Activated CD4-positive, alpha-beta T cell treated with anti-CD3 and anti-CD28 coated beads, Interleukin-2, Interleukin-6, amounts not matched to agents 100 ng/mL and 50 ng/mL, durations not matched to agents 16 hours and 8 hours (primary cell): ENCODE measurements at places on chromosomes 1 and 21.
A peak's percentile ranks its signal among the peaks of the same experiment; 100 is the strongest.

- DNase-seq = no peak
These were observed 3.6 kb downstream of the CTNNBIP1 start for GRCh38 chr1:9906466-9906865.

DNA sequence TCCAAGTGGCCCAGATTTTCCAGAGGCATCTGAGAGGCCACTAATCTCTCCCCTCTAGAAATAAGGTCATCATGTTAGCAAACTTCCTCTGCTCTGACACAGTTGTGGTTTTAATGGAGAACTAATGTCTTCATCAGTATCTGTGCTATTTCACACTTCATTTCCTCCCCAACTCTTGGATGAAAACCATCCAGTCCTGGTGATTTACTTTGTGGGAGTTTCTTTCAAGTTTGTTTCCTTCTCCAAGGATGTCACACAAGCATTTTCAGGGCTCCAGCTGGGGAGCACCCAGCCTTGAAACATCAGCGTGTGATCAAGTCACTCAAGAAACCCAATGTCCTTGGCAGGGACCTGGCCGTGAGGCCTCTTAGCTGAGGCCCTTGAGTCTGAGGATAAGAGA lies 38.8 kb downstream of the TBX15 start:
- DNase-seq = no peak

- no peak for DNase-seq
These were observed 18.3 kb downstream of the METTL18 start for GRCh38 chr1:169776440-169776839.

GRCh38 chr1:106747232-106747631 lies 309.2 kb upstream of the PRMT6 start:
- no peak for DNase-seq

- DNase-seq = no peak
These were observed 32.5 kb downstream of the WNT3A start for GRCh38 chr1:228039006-228039903.

- DNase-seq = no peak
These were observed 6.3 kb upstream of the PLD5 start for GRCh38 chr1:242530761-242531160.

GRCh38 chr1:3551711-3552110 lies 59.6 kb downstream of the MEGF6 start:
- no peak for DNase-seq

- no peak for DNase-seq
These were observed 36.8 kb upstream of the SFPQ start for GRCh38 chr1:35229587-35230360.

GRCh38 chr1:3746389-3746829 lies 5.8 kb upstream of the CCDC27 start:
- DNase-seq = no peak

- no peak for DNase-seq
These were observed 63.0 kb downstream of the RHBG start for GRCh38 chr1:156431769-156432668.

- DNase-seq = no peak
These were observed 39.5 kb upstream of the FAM20B start for GRCh38 chr1:178986204-178986603.

GRCh38 chr1:196774603-196775002 lies at the start of gene CFHR3:
CFHR3 (plus strand) TSS chr1:196774840; CDS start chr1:196774887, 47 bp downstream.
- DNase-seq = no peak

GRCh38 chr21:39453571-39454179 lies 1.9 kb downstream of the SH3BGR start:
- no peak for DNase-seq

DNA sequence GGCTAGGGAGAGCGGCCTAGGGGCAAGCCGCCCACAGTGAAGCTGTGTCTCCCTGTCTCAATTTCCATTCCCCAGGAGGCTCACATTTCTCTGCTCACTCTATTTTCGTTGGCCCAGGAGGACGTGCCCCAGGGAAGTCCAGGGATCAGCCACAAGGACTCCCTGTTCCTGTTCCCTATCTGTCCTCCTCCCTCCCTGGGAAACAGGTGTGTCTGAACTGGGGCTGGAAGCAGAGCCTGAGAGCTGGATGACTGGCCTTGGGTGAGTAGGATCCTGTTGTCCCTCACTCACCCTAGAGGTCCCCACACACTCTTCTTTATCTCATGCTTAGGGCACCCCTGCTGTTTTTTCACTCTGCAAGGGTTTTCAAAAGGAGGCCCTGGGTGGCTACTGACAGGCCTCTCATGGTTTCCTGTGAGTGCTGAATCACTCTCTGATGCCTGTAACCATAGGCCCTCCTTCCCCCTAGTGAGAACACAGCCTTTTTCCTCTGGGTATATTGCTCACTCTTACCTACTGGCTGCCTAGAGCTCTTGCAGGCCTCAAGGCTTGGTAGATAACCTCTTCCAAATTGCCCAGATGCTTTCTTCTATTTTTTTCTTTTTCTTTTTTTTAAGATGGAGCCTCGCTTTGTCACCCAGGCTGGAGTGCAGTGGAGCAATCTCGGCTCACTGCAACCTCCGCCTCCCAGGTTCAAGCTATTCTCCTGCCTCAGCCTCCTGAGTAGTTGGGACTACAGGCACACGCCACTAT lies 3.3 kb upstream of the UTP11 start:
- DNase-seq = peak; percentile 79

GRCh38 chr1:82962658-82963057 lies 1036.3 kb downstream of the TTLL7 start:
- no peak for DNase-seq

DNA sequence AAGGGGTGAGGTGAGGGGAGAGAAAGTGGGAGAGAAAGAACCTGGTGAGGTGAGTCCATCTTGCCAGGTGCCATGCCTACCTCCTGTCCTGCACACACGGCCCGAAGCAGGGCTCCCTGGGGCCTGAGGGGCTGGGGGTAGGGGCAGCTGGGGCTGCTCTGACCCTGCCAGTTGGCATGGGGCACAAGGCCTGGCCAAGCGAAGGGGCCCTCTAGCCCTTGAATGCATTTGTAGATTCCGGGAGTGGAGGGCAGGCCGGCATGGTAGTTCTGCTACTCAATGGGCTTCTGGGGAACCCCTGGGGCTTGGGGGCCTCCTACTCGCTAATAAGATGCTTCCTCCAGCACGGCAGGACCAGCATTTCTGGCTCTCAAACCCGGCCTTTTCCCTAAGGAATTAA lies 3.6 kb upstream of the PRDM16 start:
- no peak for DNase-seq

DNA sequence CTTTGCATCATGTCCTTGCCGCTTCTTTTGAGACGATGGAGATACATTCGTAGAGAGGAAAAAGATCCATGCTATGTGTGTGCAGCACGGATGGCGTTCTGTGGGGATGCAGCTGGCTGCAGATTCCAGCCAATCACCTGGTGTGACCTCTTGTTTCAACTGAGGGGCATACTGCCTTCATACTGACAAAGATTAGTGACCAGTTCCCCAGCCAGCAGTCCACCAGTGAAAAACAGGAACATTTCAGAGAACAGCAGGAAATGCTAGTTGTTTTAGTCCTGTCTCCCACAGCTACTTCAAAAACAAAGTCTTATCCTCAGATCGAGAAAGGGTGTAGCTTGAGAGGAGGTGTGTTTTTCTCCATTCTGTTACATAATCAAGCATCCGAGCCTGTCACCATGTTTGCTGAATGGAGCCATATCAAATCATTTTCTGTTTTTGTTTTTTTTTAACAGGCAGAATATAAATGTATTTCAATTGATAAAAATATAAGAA lies 255.7 kb upstream of the FMN2 start:
- DNase-seq = no peak

DNA sequence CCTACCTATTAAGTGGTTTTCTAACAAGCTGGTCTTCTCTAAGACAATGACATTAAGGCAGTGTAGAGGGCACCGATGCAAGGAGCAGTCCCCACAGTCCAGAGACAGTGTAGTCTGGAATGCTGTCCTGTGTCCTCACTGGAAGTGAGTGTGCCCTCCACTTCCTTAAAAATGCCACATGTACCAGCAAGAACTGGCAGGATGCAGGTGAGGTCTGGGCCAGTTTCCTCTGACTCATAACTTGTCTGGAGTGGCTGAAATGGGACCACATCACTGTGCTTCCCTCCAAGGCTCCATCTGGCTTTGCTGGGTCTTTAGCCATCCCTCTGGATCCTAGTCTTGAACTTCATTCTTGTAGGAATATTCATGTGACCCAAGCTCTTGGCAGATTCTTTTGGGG lies 170.5 kb upstream of the KIAA0040 start:
- no peak for DNase-seq

GRCh38 chr21:38819719-38820159 lies 14.0 kb downstream of the ETS2 start:
- DNase-seq = no peak

GRCh38 chr21:43936247-43936967 lies 71.4 kb downstream of the AGPAT3 start:
- DNase-seq = no peak

GRCh38 chr1:3360646-3361257 lies 93.7 kb upstream of the ARHGEF16 start:
- no peak for DNase-seq

- DNase-seq = no peak
These were observed 48.8 kb downstream of the ATP5PO start for GRCh38 chr21:33866826-33867225.

DNA sequence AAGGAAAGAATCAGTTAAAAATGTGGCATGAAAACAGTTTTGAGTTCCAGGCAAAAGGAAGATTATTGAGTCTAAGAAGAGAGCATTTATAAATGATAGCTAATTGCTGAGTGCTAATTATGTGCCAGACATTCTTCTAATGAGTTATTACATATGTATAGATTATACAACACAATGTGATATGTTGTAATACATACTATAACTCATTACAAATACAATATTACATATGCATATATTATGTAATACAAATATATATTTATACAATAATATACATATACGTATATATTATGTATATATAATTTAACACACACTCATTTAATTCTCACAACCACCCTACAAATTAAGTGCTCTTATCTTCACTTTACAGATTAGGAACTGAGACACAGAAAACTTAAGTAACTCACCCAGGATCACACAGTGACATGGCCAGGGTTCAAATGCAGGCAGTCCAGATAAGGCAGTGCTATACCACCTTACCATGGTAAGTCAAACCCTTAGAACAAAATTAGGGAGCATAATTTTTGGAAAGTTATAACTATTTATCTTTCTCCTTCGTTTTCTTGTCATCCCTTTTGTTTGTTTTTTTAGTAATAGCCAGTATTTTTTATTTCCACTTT lies 4.0 kb downstream of the SORT1 start:
- no peak for DNase-seq

GRCh38 chr1:47824716-47825115 lies 172.5 kb downstream of the TRABD2B start:
- DNase-seq = no peak

DNA sequence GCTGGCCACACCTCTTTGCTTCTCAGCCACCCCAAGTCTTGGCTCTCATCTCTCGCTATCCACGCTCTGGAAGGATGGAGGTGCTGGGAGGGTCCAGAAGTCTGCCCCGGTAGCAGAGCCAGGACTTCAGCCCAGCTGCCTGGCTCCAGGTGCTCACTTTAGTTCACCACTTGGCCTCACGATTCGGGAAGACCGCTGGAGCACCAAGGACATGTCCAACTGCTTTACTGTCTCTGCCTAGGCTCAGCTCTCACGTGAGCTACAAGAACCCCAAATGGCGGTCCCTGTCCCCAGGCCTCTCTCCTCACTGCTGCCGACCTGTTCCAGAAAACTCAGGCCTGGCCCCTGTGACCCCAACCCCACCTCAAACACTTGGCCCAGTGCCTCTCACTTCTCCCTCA lies 3.4 kb downstream of the TRIM11 start:
- no peak for DNase-seq

DNA sequence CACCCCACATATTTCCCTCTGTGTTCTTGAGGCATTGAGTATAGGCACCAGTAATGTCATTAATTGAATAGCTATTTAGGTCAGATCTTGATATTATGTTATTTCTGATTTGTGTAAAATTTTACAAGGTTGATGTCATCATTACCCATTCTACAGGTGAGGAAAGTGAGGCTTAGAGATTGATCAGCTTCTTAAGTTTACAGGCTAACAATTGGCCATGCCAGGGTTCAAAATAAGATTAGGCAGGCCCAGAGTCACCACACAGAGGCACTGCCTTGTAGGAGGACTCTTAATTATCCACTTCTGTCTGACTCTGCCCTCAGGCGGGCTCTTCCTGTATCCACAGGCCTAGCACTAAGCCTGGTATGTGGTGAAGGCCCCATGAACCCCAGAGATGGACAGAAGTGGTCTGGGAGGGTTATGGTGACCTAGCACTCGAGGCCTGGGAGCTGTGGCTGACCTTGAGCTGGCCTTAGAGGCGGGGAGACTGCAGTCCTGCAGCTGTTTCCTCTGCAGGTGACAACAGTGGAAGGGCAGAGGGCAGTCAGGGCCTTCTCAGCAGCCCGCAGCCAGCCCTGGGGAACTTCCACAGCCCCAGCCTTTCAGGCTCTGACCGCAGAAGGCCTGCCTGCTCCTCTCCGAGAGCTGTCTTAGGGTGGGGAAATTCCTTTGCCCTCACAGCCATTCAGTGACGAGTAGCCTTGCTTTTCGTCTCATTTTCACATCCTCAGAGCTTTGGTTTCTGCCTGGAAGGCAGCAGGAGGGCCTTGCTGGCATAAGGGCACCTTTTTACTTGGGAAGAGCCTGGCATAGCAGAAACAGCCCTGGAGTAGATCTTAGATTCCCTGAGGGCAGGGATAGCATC lies 12.2 kb downstream of the ZDHHC18 start:
- peak; percentile 75 for DNase-seq

DNA sequence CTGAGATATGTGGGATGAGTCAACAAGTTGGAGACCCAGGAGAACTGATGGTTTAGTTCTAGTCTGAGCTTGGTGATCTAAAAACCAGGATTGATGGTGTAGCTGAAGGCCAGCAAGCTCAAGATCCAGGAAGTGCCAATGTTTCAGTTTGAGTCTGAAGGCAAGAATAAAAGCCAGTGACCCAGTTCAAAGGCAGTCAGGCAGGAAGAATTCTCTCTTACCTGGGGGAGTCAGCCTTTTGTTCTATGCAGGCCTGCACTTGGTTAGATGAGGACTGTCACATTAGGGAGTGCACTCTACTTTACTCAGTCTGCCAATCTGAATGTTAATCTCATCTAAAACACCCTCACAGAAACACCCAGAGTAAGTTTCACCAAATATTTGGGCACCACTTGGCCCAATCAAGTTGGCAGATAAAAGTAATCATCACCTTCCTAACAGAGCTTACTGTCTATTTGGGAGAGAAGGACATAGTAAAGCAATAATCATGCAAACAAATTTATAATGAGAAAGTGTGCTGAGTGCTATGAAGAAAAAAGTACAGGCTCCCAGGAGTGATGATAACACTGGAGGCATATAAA lies 63.4 kb downstream of the TSEN15 start:
- DNase-seq = no peak

- DNase-seq = no peak
These were observed 140.5 kb upstream of the MAP1LC3C start for GRCh38 chr1:242139442-242139841.

- peak; percentile 87 for DNase-seq
These were observed 165.9 kb downstream of the SDCCAG8 start for GRCh38 chr1:243421784-243422183.

DNA sequence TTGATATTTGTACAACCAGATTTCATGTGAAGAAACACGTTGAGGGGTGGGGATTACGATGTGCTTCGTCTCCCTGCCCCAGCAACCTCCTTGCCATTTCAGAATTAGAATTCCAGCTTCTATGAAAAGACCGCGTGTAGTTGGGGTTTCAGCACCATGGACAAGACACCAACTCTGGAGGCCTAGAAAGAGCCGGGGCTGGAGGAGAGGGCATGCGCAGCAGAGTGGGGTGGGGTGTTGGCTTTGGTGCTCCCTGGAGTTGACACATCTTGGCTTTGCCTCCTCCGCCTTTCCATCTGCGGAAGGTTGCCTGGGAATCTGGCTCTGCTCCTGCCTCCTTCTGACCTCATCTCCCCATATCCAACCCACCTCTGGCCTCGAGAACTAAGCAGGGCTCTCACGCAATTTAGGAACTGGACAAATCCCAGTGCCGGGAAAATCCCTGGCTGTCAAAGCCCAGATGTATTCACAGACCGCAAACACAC lies 11.8 kb downstream of the HTR6 start:
- peak; percentile 17 for DNase-seq
